ENCODE measurements at places on chromosomes 6 and 20.

DNA sequence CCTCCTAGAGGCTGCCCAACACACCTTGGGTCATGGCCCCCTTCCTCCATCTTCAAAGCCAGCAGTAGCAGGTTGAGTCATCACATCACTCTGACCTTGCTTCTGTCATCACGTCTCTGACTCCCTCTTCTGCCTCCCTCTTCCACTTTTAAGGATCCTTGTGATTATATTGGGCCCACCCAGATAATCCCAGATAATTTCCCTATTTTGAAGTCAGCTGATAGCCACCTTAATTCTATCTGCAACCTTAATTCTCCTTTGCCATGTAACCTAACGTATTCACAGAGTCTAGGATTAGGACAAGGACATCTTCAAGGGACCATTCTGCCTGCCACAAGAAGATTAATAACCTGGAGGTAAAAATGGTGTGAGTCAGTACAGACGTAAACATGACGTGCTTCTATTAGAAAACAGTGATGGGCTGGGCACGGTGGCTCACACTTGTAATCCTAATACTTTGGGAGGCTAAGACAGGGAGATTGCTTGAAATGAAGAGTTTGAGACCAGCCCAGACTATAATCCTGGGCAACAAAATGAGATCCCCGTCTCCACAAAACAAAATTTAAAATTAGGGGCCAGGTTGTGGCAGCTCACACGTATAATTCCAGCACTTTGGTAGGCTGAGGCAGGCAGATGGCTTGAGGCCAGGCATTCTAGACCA lies 3.3 kb downstream of the ZSWIM3 start:
- no peak for DNase-seq

DNA sequence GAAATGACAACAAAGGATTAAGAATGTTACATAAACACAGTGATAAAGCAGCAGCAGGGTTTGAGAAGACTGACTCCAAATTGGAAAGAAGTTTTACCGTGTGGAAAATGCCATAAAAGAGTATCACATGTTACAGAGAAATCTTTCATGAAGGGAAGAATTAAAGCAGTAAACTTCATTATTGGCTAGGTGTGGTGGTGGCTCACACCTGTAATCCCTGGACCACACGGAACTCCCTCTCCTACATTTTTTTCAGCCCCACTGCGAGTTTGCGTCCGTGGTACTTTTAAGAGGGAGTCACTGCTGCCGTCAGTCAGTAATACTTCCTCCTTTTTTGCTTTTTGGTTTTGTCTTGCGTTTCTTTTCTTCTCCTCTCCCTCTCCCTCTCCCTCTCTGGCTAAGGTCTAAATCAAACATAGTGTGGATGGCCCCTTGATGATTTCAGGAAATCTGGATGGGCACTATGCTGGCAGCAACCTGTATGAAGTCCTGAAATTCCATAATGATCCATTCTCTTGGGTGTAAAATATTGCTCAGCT lies 112.3 kb downstream of the MAN1A1 start:
- DNase-seq, result no peak

GRCh38 chr20:10543480-10543879 lies 108.4 kb downstream of the SLX4IP start:
- no peak for DNase-seq

GRCh38 chr6:80215063-80215462 lies 108.6 kb downstream of the BCKDHB start:
- DNase-seq, result no peak

DNA sequence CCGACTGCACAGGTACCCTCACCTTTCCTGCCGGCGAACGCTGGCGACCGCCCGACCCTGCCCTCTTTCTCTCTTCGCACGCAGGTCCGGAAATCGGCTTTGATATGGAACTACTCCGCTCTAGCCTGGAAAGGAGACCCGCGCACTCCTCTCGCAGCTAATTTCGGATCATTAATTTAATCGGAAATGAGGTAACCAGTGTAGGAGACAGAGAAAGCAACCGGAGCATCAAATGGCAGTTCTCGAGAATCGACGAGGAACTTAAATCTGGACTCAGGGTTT lies 949 bp upstream of the ATXN1 start:
- DNase-seq, result no peak

- DNase-seq, result no peak
These were observed 314.7 kb upstream of the PRDM1 start for GRCh38 chr6:105771313-105771970.

GRCh38 chr6:905556-905955 lies 212.6 kb upstream of the EXOC2 start:
- DNase-seq, result no peak

DNA sequence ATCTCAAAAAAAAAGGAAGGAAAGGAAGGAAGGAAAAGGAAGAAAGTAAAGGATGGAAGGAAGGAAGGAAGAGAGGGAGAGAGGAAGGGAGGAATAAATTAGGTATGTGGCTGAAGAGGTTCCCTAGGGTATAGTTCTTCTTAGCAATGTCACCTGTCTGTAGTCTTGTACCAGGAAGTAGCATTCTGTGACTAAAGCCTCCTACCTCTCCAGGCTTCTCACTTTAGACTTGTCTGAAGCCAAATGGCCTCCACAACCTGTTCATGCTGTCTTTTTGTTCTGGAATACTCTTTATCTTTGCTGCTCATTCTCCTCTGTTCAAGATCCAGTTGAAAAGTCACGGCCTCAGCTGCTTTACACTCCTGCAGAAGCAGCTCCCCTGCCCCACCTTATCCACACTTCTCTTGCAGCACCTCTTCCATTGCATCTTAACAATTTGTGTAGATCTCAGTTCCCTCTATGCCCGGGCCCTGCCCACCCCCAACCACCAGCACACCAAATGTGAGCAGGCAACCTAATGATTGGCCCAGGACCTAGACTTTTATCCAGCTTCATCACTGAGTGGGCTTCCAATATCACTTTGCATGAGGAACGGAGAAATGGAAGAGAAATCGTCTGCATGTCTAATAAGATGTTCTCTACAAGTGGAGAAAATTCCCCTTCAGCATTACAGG lies 19.1 kb downstream of the GCNT2 start:
- no peak for DNase-seq

GRCh38 chr6:37142050-37142614 lies 27.8 kb upstream of the PIM1 start:
- DNase-seq, result no peak

DNA sequence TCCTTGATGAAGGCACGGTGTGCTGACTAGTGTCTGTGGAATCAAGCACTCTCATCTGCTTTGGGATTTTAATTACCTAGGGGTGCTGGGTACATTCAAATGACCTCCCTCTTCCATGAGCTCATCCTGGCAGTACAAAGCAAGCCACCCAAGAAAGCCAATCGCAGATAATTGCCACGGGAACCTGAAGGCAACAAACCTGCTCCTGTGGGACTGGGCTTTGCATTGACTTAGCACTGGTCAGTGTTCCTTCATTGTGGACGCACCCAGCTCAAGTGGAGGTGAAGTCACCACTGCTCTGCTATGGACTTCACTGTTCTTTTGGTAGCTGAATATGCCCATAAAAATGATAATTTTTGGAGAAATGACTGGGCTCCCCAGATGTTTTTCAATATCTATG lies 261.6 kb upstream of the FERMT1 start:
- DNase-seq, result no peak

GRCh38 chr6:40918040-40918651 lies 120.9 kb downstream of the UNC5CL start:
- DNase-seq, result no peak
